ENCODE measurements at places on chromosomes 13 and 19.

DNA sequence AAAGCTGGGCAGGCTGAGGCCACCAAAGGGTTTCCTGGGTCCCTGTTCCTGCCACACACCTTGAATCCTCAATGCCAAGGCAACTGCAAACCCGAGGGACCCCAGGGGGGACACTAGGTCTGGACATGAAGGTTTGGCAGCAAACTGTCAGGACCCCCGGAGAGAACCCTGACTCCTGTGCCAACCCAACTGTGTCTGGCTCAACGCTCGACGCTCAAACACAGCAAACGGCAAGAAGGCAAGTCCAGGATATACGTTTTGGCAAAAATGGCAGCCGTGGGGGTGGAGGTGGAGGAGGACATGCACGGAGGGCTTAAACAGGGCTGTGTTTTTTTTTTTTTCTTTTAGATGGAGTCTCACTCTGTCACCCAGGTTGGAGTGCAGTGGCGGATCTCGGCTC is 73.0 kb downstream of the GADD45B start:
- DNase-seq, result no peak

GRCh38 chr19:36973021-36973843 is 57.1 kb downstream of the ZNF568 start:
- peak; percentile 88 for DNase-seq

GRCh38 chr13:21759463-21759862 is 88.6 kb downstream of the FGF9 start:
- DNase-seq, result no peak

DNA sequence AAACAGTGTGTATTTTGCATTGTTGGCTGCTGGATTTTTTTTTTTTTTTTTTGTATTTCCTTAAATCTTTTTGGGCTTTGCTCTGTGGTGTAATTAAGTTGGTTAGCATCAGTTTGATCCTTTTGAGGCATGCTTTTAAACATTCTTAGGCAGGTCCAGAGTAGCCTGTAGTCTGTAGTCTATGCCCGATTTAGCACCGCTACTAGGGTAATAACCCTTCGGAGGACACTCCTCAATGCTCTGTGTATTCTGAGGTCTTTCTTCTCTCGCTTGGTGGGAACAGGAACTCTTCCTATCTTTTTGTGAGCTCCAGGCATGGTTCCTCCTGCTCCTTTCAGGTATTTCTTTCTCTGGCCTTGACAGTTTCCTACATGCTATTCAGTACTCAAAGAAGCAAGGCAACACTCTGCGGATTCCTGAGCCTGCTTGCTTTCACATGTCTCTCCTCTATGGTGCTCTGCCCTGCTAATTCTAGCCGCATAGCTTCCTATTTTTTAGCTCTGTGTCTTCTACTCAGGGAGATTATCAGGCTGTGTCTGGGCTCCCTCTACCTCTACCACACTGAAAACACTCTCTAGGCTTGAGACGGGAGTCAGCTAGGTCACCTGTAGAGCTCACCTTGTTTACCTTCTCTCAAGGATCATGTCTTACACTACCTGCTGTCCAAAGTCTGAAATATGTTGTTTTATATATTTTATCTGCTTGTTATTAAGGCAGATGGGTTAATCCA is 195.1 kb downstream of the NDFIP2 start:
- no peak for DNase-seq

DNA sequence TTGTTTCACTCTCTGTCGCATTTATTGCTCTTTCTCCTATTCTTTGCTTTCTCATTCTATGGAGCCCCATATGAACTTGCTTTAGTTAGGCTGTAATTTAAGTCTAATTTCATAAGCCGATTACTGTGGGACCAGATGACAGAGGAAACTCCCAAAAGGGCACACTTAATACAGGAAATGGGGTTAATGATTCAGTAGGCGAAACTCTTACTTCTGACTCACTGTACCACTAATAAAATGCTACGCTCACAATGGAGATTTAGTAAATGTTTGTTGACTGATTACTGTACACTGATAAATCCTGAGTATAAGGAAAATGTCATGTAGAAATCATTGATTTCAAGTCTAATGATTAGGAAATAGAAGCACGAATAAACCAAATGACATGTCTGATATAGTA is 276.4 kb downstream of the KLF5 start:
- DNase-seq, result no peak

DNA sequence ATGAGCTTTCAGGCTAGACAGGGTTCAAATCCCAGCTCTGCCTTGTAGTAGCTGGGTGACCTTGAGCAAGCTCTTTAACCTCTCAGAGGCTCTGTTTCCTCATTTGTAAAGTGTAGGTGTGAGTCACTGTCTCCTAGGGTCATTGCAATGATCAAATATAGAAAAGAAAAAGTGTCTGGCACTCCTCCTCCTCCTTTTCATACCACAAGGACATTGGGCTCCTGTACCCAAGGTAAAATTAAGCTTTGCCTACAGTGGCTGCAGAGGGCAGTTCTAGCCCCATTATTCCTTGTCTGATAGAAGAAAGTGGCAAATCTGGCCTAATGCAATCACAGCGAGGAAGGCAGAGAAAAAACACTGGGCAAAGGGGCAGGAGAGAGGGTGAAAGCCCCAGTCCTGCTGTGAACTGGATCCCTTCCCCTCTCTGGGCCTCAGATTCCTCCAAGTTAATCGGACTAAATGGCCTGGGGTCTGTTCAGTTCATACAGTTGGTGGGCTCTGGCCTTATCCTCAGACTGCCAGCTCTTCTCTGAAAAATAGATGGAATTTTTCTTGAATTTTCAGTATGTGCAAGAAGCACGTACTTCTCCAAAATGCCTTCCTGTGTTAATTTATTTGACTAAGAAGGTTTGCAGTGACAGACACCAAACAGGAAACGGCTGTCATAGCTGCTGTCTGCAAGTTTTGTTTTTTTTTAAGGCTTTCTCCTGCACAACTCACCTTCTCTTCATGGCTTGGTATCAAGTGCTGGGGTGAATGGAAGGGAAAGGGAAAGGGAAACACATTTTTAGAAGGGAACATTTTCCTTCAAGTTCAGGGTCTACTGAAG is 35.3 kb downstream of the RGCC start:
- no peak for DNase-seq

DNA sequence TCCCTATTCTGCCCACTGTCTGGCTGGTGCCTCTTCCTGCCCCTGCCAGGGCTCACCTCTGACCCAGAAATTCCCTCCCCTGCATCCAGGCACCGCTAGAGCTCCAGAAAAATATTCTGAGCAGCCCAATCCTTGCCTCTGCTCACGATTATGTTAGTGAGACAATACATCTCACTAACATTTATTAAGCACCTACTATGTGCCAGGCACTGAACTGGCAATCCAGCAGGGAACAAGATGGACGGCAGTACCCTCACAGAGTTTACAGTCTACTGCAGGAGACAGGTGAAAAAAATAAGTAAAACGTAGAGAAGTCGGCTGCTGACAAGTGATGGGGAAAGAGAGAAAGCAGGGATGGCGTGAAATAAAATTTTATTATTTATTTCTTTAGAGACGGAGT is 5.5 kb downstream of the TINCR start:
- no peak for DNase-seq
